ENCODE measurements at places on chromosomes 7 and 10. TPM values are rescaled to one million over a fixed set of nuclear protein-coding genes. Genes with fewer than 3 reads are reported as not detected.

ZKSCAN1 gene
- total RNA-seq: 9.0 TPM

SEMA3E gene
- total RNA-seq: 1.7 TPM

PYROXD2 gene
- total RNA-seq: 9.5 TPM

ENTPD1 gene
- 0.92 TPM for total RNA-seq

TAS2R3 gene
- 0.69 TPM for total RNA-seq

TSPAN12 gene
- total RNA-seq: 19.5 TPM

FBXL13 gene
- 0.97 TPM for total RNA-seq

TMEM130 gene
- 0.24 TPM for total RNA-seq

DNA sequence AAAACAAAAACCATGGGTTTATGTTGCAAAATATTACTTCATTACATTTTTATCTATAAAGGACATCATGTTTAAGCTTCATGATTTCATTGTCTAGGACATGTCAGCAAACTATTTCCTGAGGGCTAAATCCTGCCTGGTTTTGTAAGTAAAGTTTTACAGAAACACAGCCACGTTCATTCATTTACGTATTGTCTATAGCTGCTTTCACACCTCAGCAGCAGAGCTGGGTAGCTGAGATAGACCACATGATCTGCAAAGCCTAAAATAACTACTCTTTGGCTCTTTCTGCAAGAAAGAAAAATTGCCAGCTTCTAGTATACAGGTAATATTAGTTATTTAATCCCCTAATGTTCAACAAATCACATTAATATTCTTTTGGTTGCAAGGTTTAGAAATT lies 12.7 kb upstream of the PIP4K2A start:
- no peak for DNase-seq

GRCh38 chr10:49564461-49565009 lies 25.6 kb upstream of the ERCC6 start:
- DNase-seq: no peak

GRCh38 chr7:71477441-71477840 lies 345.5 kb downstream of the GALNT17 start:
- no peak for DNase-seq

DNA sequence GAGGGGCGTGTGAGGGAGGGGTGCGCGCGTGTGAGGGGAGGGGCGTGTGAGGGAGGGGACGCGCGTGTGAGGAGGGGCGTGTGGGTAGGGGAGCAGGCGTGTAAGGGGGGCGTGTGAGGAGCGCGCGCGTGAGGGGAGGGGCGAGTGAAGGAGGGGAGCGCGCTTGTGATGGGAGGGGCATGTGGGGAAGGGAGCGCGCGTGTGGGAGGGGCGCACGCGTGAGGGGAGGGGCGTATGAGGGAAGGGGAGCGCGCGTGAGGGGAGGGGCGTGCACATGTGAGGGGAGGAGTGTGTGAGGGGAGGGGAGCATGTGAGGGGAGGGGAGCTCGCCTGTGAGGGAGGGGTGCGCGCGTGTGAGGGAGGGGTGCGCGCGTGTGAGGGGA lies 19.1 kb downstream of the MXI1 start:
- DNase-seq: peak; percentile 97

- DNase-seq: no peak
Observed at GRCh38 chr7:80883154-80884025, 35.5 kb downstream of the SEMA3C start.

DNA sequence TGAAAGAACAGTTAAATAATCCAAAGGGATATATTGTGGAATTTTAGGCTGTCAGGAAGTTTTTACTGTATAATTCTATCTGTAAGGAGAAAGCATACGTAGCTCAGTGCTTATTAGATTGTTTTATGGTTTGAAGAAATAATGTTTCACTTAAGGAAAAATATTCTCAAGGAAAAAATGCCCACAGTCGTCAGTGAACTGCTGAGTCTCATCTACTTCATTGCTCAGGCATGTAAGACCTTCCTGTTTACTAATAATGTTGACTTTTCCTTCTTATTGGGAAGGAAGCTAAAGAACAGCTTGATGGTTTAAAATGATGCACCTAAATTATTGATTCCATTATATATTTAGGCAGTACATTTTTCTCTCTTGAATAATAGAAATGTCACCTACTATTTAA lies 304.2 kb downstream of the SDK1 start:
- no peak for DNase-seq

DNA sequence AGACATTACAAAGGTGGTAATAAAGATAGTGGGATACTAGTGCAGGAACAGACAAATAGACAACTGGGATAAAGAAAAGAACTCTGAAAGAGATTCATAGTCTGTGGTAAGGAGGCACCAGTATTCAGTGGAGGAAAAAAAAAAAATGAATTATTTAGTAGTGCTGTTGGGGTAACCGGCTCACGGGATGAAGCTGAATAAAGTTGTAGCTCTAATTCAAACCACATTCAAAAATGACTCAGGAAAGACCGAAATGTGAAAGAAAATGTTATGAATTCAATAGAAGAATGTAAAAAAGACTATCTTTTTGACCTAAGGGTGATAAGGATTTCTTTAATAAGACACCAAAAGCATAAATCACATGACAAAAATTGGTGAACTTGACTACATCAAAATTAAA lies 83.1 kb upstream of the HABP2 start:
- no peak for DNase-seq

- no peak for DNase-seq
Observed at GRCh38 chr7:135712182-135712782, 15.7 kb downstream of the SLC13A4 start.

GRCh38 chr7:113402005-113402404 lies 283.7 kb upstream of the SMIM30 start:
- no peak for DNase-seq

DNA sequence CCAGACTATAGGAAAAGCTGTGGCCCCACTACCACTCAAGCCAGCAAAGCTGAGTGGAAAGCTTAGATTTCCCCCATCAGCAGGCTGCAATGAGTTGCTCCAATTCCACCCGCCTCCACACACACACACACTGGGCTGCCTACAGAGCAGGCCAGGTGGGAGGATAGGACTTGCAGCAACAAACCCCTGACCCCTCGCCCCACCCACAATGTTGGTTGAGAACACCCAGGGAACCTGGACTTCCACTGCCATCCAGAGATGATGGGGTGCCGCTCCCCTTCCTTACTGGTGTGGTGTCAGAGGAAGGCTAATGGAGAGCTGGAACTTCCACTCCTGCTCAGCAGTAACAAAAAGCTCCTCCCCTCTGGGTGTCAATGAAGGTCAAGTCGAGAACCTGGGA lies 16.8 kb upstream of the PLEKHA1 start:
- DNase-seq: no peak

DNA sequence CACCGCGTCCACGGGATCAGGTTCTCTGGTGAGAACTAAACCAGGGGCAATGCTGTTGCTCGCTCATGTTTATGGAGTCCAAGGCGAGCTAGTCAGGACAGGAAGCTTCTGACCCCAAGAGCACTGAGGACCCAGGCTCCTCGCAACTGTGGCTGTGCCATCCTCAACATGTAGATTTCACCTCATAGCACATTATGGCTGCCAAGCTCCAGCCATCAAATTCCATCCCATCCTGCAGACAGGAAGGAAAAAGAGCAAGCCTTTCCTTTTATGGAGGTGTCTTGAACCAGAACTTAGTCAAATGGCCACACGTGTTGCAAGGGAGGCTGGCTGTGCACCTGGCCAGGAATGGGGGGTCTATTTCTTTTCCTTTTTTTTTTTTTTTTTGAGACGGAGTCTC lies 16.1 kb upstream of the NKX6-2 start:
- DNase-seq: no peak

GRCh38 chr10:95346715-95347401 lies 56.1 kb upstream of the PDLIM1 start:
- peak; percentile 46 for DNase-seq

DNA sequence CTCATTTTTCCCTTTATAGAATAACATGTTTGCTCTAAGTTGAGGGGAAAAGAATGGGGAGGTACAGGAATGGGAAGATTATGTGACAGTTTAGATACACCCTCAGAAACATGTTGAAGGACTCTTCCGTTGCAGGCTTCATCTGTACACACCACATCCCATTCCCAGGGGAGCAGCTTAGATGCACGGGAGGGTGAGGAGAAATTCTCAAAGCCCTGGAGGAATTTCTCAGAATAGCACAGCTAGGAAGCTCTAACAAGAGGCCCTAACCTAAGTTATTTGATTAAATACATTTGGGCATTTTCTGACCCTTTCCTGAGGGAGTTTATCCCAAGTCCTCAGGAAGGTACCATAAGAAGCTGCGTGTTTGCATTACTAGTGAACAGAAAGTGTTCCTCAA lies 660.2 kb upstream of the IGFBP3 start:
- no peak for DNase-seq

DNA sequence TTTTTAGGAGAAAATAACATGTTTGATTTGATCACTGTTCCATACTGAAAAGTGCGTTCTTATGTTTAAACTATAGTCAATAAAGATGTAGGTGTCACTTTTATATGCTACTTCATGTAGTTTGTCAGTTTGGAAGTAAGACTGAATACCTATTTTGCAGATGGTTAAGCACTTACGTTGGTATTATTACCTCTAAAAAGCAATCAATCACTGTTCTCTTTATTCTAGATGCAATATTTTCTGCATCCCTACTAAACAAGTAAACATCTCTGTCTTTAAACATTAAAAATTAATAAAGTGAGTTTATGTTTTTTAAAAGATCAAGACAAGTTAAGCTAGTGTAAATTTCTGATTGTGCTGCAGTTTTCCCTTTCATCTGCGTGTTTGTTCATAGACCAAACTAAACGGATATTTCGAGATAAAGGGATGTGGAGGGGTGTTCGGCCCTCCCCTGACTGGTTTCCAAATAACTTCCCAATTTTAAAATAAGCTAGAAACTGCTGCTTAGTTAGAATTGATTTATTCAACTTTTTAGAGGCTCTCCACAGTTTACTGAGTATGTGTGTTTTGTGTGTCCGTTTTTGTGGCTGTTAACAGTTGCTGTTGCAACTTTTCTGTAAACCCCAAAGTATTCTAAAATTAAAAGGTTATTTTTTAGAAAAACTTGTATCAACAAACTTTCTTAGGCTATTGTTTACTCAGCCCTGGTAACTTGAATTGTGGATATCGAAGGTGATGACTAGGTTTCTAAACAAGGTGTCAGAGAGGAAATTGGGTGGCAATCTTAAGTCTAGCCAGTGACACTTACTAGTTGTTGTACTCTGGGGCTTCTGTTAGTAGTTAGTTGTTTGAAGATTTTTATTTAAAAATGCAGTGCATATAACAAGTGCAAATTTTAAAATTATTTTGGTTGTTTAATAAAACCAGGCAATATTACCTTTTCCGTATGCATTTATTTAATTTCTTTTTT lies 974 bp downstream of the KIF11 start:
- DNase-seq: no peak

GRCh38 chr10:115029452-115030375 lies 63.5 kb upstream of the ATRNL1 start:
- DNase-seq: no peak
